ENCODE measurements at places on chromosomes 2 and 18.

GRCh38 chr2:170498619-170499018 lies 216.5 kb upstream of the SP5 start:
- DNase-seq, result no peak

DNA sequence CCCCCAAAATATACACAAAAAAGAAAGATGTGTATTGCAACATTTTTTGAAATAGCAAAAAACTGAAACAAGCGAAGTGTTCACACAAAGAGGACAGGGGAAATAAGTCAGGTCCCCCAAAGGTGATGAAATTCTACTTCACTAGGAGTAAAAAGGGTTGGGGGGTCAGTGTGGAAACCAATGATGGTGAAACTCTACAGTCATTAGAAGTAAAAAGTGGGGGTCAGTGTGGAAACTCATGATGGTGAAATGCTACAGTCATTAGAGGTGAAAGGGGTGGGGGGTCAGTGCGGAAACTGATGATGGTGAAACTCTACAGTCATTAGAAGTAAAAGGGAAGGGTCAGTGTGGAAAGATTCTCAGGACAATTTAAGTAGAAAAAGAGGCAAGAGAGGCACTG lies 298.2 kb downstream of the EIPR1 start:
- no peak for DNase-seq

GRCh38 chr2:22134421-22134820 lies 1010.7 kb downstream of the TDRD15 start:
- no peak for DNase-seq

DNA sequence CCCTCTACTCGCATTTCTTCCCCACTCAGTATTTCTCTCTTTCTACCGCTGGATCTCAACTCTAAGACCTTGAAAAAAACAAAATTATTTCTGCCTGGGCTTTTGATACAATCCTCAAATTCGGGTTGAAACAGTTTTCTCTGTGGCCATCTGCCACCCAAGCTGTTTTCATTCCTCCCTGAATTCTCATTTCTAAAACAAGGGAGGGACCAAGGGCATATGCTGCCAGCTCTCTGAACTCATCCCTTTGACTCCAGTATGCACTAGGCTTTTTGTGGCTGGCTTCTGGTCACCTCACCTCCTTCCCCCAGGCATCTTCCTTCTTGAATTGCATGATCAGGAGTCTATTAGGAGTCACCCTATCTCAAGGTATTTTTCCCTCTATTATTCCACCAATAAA lies 49.5 kb downstream of the CCDC148 start:
- DNase-seq, result no peak

DNA sequence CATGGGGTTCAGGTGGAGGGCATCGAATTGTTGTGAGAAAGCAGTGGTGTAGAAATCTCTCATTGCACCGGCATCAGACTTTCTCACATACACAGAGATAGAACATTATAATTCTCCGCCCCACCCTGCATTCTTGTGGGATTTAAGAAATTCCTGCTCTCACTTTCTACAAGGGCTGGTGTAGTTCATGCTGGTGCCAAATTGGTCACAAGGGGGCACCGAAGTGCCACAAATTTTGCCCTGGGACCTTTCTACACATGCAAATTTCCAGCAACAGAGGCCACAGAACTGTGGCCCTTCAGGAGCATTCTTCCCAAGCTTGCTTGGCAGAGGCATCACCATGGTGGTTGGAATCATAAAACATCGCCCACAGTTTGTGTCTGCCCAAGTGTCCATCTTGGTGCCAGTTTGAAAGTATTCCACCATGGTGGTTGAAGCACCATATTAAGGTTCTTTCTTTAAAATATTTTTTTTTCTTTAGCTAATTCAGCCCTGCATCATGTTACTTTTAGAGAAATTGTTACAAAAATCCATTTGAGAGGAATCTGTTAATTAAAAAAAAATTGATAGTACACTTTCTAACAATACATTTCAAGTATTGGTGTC lies 521.2 kb upstream of the FANCL start:
- peak; percentile 4 for DNase-seq

GRCh38 chr2:46275995-46276394 lies 21.2 kb upstream of the EPAS1 start:
- no peak for DNase-seq

DNA sequence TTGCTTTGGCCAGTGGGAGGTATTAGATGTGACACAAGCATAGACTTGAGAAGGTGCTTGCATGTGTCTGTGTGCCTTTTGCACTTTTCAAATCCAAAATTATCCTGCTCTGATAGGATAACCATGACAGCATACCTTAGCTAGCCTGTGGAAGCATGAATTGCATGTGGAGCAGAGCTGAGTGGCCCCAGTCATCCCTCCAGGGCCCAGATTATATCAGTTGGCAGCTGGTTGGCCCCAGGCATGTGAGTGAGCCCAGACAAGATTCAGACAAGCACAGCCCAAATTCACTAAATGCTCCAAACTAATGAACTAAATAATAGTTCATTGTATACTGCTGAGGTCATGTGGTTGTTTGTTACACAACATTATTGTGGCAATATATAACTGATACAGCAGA lies 18.8 kb downstream of the TACR1 start:
- DNase-seq, result no peak

- DNase-seq, result no peak
Observed at GRCh38 chr18:63083020-63083531, 236.5 kb downstream of the BCL2 start.

- DNase-seq, result peak; percentile 37
Observed at GRCh38 chr2:133755480-133756300, 187.4 kb upstream of the NCKAP5 start.

DNA sequence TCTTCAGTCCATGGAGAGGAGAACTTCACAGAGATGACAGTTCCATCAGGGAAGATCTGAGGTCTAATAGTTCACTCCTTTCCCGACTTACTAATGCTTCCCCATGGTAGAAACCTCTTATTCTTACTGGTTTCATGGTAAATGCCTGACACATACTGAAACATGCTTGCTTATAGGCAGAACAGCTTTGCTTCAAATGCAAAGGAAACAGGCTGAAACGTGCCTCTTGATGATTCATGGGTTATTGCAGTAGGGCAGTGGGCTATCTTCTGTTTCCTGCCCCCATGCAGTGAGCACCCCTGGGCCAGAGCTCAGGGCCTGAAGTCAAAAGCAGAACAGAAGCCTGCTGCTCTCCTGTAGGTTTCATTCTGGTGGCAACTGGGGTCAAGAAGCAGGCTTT lies 223.5 kb downstream of the RDH14 start:
- no peak for DNase-seq

- no peak for DNase-seq
Observed at GRCh38 chr2:234029150-234029733, 21.3 kb upstream of the SPP2 start.

DNA sequence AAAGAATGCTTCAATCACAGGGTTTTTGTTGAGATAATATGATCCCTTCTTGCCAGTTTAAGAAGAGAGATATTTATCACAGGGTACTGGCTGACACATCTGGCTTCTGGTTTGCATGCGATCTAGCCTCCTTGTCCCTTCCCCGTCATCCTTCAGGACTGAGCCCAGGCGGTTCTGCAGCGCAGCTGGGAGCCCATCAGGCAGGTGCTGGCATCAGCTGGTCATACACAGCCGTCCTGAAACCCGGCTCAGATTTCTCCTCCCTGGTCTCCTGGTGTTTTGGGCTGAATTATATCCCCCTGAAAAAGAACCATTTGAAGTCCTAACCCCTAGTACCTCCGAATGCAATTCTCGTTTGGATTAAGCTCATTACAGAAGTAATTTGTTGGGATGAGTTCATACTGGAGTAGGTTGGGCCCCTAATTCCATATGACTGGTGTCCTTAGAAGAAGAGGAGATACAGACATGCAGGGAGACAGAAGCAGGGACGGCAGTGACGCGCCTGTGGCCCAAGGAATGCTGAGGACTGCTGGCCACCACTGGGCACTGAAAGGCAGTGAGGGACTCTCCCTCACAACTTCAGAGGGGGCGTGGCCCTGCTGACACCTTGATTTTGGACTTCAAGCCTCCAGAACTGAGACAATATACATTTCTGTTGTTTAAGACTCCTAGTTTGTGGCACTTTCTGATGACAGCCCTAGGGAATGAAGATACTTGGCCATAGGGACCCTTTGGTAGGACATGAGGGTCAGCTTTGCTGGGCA lies 83.9 kb upstream of the ODC1 start:
- no peak for DNase-seq

- DNase-seq, result no peak
Observed at GRCh38 chr2:437756-438393, 150.0 kb upstream of the ALKAL2 start.

GRCh38 chr2:182047544-182047943 lies 61.9 kb downstream of the PPP1R1C start:
- no peak for DNase-seq

GRCh38 chr2:121748202-121748601 lies 7.2 kb upstream of the TSN start:
- DNase-seq, result no peak

GRCh38 chr2:205835923-205836322 lies 153.6 kb downstream of the NRP2 start:
- no peak for DNase-seq

- DNase-seq, result no peak
Observed at GRCh38 chr2:47265751-47266231, 110.7 kb upstream of the STPG4 start.

DNA sequence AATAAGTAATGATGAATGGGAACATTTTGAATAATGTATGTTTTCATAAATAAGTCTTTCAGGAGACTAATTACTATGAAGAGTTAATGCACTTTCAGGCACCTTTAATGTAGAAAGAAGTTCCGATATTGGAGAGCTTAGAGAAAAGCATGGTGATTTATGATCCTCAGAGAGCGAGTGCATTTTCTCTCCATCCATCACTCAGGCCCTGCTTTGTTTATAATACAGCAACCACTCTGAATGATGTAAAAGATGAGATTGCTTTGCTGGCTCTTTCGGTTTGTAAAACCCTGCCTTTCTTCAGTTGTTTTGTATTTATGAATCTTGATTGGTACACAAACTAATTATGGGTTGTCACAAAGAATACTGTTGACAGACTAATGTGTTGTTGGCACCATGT lies 132.0 kb downstream of the NYAP2 start:
- no peak for DNase-seq

DNA sequence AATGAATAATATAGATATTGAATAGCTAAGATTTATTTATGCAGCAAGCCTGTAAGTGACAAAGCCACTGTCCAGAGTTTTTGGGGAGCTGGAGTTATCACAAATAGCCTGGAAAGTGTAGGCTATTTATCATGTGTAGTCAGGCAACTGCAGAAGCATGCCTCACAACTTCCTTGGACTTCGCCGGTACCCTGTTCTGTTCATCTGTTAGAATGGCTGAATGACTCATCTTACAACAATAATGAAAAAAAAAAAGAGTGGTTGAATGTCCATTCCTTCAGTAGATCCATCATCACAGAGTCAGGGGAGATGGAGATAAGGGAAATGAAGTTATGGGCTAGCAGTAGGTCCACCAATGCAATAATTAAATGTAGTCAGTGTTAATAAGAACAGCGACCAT lies 24.0 kb upstream of the ATP5MC3 start:
- peak; percentile 8 for DNase-seq

- no peak for DNase-seq
Observed at GRCh38 chr2:233831011-233831721, 23.2 kb downstream of the HJURP start.

GRCh38 chr18:78731398-78732032 lies 248.1 kb upstream of the SALL3 start:
- no peak for DNase-seq

DNA sequence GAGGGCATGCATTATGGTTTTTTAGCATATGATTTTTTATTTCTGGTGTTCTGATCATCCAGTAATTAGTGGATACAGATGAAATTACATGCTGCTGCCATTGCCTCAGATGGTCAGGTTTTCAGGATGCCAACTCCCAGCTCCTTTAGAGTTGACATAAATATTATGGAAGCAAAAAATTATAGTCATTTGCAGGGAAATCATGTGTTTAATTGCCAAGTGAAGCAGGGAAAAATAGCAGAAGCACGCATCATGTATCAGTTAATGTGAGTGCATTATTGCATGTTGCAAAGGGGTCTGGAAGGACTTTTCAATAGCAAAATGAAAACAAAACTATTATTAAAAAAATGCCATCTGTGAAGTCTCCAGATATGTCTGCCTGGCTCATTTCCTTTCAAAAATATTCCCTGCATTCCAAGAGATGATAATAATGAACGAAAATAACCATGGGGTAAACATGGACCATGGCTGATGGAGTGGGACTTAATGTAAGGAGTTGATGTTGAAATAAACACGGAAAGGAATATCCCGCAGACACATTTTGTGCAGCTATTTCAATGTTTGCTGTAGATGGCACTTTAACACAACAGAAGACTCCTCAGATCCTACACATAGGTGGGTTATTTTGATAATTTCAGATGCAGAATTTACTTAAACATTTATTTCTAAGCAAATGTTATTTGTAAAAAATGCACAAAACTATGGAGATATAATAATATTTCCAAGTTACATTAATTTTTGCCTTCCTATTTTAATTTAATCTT lies 87.7 kb upstream of the DYNAP start:
- no peak for DNase-seq

DNA sequence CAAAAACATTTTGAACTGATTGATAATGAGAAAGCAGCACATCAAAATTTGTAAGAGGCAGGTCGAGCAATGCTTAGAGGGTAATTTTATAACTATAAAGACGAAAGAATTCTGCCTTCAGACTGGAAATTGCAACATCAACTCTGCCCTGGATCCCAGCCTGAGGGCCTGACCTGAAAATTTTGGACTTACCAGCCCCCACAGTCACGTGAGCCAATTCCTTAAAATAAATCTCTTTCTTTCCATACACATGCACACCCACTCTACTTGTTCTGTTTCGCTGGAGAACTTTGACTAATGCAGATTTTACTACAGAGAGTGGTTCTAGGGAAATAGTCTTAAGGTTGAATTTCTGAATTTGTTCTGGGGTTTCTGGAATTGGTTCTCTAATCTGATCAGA lies 14.6 kb upstream of the ACOXL start:
- DNase-seq, result no peak

- DNase-seq, result no peak
Observed at GRCh38 chr2:107338059-107338458, 452.1 kb upstream of the ST6GAL2 start.

- DNase-seq, result peak; percentile 40
Observed at GRCh38 chr2:101820519-101820918, 123.0 kb downstream of the MAP4K4 start.

DNA sequence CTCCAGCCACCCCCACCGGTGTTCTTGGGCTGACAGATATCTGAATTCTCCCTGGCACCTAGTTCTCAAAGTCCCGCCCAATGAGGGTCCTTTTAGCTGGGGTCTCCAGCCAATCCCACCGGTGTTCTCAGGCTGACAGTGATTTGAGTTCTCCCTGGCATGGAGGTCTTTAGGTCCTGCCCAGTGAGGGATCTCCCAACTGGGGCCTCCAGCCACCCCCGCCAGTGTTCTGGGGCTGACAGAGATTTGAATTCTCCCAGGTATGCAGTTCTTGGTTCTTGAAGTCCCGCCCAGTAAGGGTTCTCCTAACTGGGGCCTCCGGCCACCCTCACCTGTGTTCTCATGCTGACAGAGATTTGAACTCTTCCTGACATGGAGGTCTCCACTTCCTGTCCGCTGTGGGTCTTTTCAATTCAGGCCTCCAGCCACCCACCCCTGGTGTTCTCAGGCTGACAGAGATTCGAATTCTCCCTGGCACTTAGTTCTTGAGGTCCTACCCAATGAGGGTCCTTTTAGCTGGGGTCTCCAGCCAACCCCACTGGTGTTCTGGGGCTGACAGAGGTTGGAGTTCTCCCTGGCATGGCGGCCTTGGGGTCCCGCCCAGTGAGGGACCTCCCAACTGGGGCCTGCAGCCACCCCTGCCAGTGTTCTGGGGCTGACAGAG lies 154.6 kb downstream of the ANKRD36 start:
- no peak for DNase-seq

GRCh38 chr18:2910261-2910660 lies 63.5 kb downstream of the EMILIN2 start:
- DNase-seq, result no peak

GRCh38 chr2:74507926-74508520 lies 528 bp upstream of the PCGF1 start:
- no peak for DNase-seq
